ENCODE measurements at places on chromosomes 11 and 22.
A peak's percentile ranks its signal among the peaks of the same experiment; 100 is the strongest.

GRCh38 chr11:24373516-24373915 is 123.3 kb upstream of the LUZP2 start:
- no peak for DNase-seq

DNA sequence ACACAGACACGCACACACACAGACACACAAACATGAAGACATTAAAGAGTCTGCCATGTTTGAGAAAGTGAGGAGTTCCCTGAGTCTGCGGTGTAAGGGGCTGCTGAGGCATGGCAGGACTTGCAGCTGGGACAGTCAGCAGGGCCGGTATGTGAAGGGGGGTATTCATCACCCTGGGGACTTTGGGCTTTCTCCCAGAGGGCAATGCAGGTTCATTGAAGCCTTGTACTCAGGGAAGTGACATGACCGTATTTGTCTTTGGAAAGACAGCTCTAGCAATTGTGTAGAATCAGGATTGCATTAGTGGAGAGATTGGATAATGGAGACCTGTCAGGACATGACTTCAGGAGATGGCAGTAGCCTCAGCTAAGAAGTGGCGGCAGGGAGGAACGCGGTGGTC is 9.4 kb upstream of the ADAMTS8 start:
- no peak for DNase-seq

DNA sequence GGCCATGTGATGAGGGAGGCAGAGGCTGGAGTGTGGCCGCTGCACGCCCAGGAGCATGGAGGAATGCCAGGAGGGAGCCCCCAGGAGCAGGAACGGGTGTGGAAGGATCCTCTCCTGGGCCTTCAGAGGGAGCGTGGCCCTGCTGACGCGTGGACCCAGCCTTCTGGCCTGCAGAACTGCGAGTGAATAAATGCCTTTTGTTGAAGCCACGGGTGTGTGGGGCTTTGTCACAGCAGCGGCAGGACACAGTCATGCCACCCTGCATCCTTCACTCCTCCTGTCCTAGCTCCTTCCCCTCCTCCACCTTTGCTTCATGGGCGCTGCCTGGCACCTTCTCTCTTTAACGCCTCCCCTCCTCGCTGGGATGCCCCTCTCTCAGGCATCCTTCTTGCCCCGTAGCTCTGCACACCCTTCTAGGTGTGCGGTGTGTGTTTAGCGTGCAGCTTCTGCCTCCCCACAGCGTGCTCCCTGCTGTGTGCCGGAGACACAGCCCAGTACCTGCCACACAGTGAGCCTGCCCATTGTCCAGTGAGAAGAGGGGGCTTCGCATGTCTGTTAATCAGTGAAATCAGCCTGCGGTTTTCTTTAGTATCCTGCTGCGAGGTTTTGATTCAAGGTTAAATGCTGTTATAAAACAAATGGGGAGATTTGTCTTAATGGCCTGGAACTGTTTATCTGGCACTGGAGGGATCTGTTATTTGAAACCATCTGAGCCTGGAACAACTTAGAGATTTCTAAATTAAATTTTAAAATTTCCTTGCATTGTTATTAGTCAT is 459.6 kb downstream of the TBC1D22A start:
- no peak for DNase-seq

DNA sequence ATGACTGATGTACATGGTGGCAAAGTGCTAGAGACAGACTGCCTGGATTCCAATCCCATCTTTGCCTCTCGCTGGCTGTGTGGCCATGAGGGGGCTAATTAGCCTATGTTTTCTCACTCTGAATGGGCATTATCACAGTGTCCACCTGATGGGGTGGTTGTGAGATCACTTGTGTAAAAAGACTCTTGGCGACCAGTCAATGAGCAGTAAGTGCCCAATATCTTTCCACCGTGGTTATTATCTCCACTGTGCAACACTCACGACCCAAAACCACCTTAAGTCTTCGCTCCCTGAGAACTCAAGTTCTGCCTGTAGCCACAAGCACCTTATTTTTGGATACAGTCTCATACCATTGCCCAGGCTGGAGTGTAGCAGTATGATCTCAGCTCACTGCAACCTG is 52.1 kb downstream of the PLEKHA7 start:
- DNase-seq = no peak

GRCh38 chr11:120816176-120816575 is 207.7 kb upstream of the TBCEL start:
- no peak for DNase-seq

- DNase-seq = no peak
Measured at GRCh38 chr22:28773461-28773867, 969 bp downstream of the CCDC117 start.

- no peak for DNase-seq
Measured at GRCh38 chr11:86523738-86524619, 148.4 kb downstream of the ME3 start.

DNA sequence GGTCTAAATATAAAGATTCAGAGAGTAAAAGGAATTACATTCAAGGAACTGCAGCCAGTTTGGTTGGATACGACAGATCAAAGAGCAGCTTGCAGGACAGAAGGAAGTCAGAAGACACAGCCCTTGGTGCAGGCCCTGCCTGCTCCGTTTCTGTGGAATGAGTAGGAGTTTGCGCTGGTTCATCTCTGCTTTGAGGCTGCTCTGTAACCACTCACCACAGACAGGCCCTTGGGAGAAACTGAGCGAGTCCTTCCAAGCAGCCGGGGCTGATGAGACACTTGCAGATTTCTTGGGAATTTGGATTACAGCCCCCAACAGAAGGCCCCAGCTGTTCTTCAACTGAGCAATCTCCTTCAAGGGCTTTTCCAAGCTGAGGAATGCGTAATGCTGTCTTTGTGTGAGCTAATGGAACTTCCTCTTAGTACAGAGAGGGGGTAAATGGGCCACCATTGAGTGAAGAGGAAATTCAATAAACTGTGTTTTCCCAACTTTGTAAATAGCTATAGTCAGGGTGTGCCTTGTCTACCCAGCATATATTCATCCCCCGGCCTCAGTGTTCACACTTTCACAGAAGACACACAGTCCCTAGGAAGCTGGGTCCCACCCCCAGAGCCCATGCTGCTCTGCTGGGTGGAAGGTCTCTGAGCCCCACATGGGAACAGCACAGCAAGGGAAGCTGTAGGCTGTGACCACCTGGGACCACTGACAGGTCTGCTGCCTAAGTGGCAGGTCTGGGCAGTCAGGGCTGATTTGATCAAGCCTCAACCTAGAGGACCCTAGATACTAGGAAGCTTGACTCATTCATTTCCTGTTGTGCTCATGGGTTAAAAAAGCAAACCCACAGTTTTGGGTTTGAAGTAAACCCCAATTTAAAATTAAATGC is 16.6 kb downstream of the IL10RA start:
- peak; percentile 56 for DNase-seq

DNA sequence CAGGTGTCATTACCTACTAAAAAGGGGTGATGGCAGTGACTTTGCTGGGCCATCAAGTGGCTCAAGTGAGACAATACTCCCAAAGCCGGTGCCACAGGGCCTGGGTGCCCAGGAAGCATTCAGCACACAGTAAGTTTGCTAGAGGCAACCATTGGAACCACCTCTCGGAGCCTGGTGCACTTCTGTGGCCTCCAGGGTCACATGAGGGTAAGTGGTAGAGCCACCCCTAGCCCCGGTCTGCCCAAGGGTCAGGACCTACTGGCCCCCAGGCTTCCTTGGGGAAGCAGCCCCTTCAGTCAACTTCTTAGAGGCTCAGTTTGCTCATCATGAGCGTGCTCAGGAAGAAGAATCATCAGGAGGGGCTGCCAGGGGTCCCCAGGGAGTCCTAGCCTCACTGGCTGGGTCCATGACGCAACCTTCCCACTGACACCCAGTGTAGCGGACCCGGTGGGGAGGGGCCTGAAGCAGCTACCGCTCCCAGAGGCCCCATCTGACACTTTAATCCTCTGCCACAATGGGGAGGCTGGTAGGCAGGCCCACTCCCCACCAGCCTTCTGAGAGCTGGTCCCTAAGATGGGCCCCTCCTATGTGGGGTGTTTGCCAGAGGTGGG is 17.5 kb upstream of the RASL10A start:
- DNase-seq = no peak

DNA sequence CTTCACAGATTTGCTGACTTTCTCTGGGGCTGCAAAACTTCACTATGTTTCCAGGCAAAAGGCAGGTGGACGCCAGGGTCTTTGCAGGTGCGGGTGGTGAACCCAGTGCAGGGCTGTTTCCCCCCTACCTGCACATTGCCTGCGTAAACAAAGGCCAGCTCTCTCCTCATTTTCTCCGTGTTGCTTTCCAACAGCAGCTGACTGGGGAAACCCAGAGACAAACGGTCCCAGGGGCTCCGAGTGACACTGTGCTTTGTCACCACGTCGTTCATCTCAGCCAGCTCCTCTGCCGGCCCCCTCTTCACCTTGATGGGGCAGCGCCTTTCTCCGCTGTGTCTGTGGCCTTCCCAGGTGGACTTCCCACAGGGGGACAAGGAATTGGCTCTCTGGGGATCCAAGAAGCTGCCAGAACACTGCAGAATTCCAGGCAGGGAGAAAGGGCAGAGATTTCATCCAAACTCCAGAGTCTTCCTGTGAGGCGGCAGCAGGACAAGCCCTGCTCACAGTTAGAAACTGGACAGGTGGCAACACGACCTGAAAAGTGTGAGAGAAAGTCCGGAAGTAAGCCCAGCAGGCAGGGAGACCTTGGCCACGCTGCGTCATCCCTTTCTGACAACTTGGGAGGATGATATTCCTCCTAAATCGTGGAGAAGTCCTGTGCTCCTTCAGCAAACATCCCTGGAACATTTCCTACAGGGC is 1493.7 kb downstream of the TBC1D22A start:
- no peak for DNase-seq

GRCh38 chr11:96052921-96053651 is 129.2 kb upstream of the MTMR2 start:
- DNase-seq = no peak

- no peak for DNase-seq
Measured at GRCh38 chr22:17941471-17942406, 82.6 kb downstream of the MICAL3 start.

Data from KG1 (cell line).